ENCODE measurements at places on chromosomes 1 and 21.

DNA sequence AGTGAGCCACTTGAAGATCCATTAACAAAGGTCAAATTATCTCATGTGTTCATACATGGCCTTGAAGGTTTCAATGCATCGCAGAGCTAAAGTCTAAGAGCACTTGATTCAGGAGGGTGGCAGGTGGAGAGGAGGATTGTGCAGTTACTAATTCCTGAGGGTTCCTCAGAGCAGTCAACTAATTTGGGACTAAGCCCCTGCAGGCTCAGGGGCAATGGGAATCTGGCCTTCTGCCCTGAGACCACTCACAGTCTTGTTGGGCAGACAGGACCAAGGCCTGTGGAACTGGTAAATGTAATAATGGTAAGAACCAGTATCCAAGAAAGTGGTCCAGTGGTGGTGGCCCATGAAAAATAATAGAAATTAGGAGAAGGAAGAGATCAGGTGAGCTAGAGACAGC lies 127.4 kb upstream of the HMGB4 start:
- DNase-seq, result no peak

DNA sequence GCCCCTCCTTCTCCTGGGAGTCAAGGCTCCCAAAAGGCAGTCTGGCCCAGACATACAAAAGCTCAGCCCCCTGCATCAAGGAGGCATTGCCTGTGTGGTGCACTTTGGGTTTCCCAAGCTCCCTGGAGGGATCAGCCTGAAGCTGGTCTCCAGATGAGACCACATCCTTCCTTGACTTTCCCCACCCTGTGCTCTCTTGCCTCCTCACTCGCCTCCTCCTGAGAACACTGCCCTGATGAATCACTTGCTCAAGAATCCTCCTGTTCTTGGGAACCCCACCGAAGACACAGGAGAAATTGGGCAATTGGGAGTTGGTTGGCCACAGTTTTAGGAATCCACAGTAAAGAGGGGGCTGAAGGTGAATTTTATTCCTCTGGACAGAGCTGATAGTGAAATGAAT lies 34.8 kb upstream of the LYST start:
- no peak for DNase-seq

GRCh38 chr1:205451202-205451601 lies 4.6 kb downstream of the BLACAT1 start:
- DNase-seq, result no peak

DNA sequence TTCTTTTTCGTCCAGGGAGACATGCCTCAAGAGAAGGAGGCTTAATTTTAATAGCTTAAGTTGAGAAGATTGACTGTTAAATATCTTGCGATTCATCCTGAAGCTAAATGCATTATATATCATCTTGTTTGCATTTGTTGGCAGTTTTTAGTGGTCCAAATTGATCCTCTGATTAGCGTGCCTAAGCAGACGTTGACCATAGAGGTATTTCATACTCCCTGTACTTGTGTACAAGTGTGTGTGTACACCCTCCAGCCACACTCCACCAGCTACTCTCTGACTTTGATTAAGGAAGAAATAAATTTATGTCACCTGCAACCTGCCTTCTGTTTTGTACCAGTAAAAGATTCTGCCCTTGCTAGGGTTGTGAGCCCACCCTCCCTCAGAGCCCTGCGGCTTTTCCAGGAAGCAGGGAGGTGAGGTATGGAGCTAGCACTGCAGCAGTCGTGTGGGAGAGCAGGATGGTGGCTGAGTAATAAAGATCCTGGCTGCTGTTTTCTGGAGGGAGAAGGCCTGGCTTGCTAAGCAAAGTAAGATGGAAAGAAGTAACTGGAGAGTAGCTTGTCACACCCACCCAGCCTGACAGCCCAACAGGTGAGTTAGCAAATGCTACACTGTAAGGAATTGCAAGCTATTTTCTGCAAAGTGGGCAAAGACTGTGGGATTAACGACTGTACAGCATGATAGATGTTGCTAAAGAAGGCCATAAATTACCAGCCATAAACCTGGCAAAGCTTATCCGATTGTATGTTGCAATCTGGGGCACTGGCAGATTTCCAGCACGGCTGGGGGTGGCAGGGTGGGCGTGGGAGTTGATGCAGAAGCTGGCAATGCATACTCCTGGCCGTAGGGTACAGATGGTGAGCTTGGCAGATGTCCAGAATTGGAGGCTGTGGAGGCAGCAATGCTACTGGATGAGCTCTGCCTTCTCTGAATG lies 170.2 kb downstream of the TNR start:
- DNase-seq, result no peak

DNA sequence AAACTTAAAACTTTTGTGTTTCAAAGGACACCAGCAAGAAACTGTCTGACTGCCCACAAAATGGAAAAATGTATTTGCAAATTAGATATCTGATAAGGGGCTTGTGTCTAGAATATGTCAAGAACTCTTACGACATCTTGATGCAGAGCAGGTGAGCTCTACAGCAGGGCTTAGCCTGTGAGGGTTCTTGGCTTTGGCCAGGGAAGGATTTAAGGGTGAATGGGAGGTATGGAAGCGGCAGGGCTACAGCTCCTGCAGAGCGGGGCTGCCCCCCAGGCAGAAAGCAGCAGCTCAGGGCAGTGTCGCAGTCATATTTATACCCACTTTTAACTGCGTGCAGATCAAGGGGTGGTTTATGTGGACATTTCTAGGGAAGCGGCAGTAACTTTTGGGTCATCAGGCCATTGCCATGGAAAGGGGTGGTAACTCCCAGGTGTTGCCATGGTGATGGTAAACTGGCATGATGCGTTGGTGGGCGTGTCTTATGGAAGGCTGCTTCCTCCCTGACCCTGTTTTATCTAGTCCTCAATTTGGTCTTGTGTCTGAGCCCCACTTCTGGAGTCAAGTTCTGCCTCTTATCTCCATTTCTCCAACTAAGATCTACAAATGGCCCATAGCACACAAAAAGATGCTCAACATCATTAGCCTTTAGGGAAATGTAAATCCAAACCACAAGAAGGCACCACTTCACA lies 23.2 kb downstream of the MORN1 start:
- DNase-seq, result no peak

DNA sequence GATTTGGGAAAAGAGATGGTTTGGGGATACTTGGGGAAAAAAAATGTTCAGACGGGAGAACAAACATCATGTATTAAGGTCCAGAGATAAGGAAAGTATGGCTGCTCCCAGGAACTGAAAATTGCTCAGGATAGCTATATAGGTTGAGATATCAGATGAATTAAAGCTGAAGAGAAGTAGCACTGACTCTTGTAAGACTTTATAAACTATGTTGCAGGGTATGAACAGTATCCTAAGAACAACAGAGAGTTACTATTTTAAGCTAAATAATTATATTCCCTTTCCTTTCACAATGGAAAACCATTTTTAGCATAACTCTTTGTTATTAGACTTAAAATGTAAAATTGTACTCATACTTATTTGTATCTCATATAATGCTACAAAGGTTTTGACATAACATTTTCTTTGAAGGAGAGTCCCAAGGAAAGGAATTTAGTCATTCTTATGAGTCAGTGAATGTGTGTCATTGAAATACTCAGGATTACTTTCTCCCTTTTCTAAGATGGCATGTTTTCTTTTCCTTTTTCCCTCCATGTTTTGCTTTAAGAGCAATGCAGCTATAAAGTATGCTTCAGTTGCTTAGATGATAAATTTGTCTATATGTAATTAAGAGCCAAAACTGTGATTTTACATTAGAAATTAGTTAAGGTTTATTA lies 139.4 kb upstream of the KIAA1614 start:
- DNase-seq, result no peak

- no peak for DNase-seq
Observed at GRCh38 chr1:169091480-169091941, 15.0 kb upstream of the ATP1B1 start.

GRCh38 chr1:247286134-247286670 lies 30.3 kb downstream of the VN1R5 start:
- no peak for DNase-seq

GRCh38 chr1:32924881-32925344 lies 23.7 kb upstream of the TMEM54 start:
- DNase-seq, result no peak
